Activated naive CD4-positive, alpha-beta T cell treated with anti-CD3 and anti-CD28 coated beads, Interleukin-2, amount 10 ng/mL, durations not matched to agents 7 days and 5 days (primary cell): ENCODE measurements at places on chromosomes 11 and 22.
A peak's percentile ranks its signal among the peaks of the same experiment; 100 is the strongest.

- DNase-seq = no peak
Measured at GRCh38 chr11:104390651-104391050, 226.7 kb upstream of the PDGFD start.

GRCh38 chr11:38219636-38220035, 1621.6 kb upstream of the RAG2 start:
- DNase-seq = no peak

- DNase-seq = no peak
Measured at GRCh38 chr11:78449866-78450265, 32.2 kb upstream of the GAB2 start.

GRCh38 chr11:119483881-119484371, 61.0 kb upstream of the THY1 start:
- DNase-seq = no peak

- peak; percentile 45 for DNase-seq
Measured at GRCh38 chr11:63670433-63671321, 499 bp downstream of the ATL3 start.
